Frontal cortex (tissue), 4 donors: ENCODE measurements at places on chromosomes 6 and 20. TPM values are rescaled to one million over a fixed set of nuclear protein-coding genes. Genes with fewer than 3 reads are reported as not detected.

Gene MPIG6B
- total RNA-seq, result not detected

Gene DAAM2
- 5.3 TPM for total RNA-seq

Gene ACSS1
- 3.7 TPM for total RNA-seq

Gene RAET1L
- not detected for total RNA-seq

Gene SPTLC3
- 0.82 TPM for total RNA-seq

Gene PCK1
- total RNA-seq, result under 0.01 TPM

Gene TRIM15
- not detected for total RNA-seq

GRCh38 chr6:346386-347030 is 45.0 kb upstream of the IRF4 start:
- DNase-seq, result no peak

GRCh38 chr6:25962149-25963127 is at the start of gene TRIM38:
TSS of gene TRIM38 (plus strand) at chr6:25962802. CDS start at chr6:25966523, 3,721 bp downstream.
- no peak for DNase-seq

DNA sequence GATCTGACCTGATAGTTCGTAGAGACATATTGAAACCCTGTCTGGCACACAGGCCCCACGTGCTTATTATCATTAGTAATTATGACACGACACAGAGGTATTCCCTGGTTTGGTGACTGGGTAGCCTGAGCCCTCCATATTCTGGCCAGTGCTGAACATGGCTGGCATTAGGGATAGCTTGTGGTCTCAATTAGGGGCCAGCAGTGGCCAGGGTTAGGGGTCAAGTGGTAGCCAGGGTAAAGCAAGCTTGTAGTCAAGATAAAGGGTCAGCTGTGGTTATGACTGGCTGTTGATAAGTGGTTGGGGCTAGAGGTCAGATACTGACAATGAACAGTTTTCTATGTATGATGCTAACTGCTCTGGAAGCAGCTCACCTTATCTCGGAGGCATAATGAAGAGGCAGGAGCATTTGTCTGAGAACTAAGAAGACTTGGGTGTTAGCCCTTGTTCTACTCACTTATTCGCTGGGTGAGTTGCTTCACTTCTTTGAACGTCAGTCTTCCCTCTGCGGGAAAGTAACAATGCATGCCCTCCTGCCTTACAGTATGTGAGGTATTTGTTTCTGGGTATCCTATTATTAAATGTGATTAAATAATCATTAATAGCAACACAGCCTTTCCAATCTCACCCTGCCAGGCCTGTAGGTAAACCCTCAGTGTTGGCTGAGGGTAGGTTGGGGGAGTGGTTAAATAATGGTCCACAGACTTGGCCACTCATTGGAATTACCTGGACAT is 66.7 kb downstream of the VEGFA start:
- no peak for DNase-seq

- no peak for DNase-seq
These were observed 481.8 kb downstream of the TFAP2B start for GRCh38 chr6:51300510-51300909.

GRCh38 chr6:28615955-28616747 is 90.5 kb downstream of the GPX5 start:
- no peak for DNase-seq

GRCh38 chr6:75126518-75126917 is 79.3 kb downstream of the COL12A1 start:
- no peak for DNase-seq

GRCh38 chr6:1406306-1407072 is 17.1 kb downstream of the FOXF2 start:
- no peak for DNase-seq

- peak; percentile 22 for DNase-seq
These were observed 984 bp downstream of the TNFRSF21 start for GRCh38 chr6:47308552-47309290.

- DNase-seq, result no peak
These were observed 88.8 kb upstream of the NFATC2 start for GRCh38 chr20:51631011-51631950.

DNA sequence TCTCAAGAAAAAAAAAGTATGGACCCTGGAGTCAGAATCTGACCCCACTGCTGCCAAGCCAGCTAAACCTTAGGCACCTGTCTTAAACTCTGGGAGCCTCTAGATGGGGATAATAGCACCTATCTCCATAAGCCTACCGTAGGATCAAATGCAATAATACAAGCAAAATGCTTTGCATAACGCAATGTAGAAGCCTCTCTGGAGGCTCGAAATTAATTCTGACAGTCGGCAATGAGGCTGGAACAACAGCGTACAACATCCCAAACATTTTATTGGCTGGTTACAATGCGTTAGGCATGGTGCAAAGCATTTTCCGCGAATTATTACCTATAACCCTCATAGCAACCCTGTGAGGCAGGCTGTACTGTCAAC is 521 bp downstream of the CDK5RAP1 start:
- no peak for DNase-seq

GRCh38 chr6:28580475-28580874 is 54.8 kb downstream of the GPX5 start:
- DNase-seq, result no peak

DNA sequence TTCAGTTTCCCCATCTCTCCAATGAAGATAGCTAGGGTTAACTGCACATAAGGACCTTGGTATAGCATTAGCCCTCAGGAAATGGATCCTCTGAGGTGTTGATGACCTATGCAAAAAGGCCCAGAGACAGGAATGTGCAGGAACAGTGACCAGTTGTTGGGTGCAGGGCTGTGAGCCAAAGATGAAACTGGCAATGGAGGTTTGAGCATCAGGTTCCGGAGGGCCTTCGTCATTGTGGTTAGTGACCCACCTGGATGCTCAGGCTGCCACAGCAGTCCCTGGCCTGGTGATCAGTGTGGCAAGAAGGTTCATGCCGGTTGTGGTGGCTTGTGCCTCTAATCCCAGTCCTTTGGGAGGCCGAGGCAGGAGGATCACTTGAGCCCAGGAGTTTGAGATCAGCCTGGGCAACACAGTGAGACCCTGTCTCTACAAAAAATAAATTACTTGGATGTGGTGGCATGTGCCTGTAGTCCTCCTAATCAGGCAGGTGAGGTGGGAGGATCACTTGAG is 43.7 kb downstream of the TM9SF4 start:
- DNase-seq, result no peak

- no peak for DNase-seq
These were observed 139.0 kb upstream of the SLC35B3 start for GRCh38 chr6:8574311-8574710.

GRCh38 chr6:106715922-106716321 is 86.5 kb downstream of the QRSL1 start:
- no peak for DNase-seq

GRCh38 chr6:166515072-166515810 is 71.2 kb downstream of the RAMACL start:
- peak; percentile 74 for DNase-seq
